ENCODE measurements at places on chromosomes 1 and 21.

DNA sequence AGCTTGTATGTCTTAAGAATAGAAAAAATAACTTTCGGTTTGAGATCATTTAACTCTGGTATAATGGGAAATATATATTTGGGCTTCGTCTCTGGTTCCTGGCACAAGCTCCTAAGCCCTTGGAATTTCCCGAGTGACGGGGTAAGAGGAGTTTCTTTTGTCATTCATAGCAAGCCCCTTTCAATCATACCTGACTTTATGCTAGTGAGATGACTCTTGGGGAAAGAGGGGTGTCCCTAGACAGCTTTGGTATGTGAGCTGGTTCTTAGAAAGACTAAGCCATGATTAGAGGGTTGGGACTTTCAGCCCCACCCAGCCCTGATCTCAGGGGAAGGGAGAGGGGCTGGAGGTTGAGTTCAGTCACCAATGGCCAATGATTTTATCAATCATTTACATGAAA is 13.9 kb upstream of the MTARC1 start:
- no peak for DNase-seq
- no peak overlapping the region for H3K4me3 ChIP-seq

DNA sequence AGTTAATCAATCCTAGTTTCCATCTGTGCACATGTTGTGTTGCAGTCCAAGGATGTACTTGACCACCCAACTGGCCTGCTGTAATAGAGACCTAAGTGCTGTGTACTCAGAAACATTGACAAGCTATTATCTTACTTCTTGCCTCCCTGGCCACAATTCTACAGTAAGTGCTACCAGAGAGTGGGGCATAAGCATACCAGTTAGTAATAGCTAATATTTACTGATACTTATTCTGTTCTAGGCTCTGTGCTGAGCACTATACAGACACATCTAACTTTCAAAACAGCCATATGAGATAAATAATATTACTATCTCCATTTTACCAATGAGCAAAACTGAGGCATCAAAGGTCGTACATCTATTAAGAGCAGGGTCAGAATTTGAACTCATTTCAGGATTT is 49.5 kb upstream of the NPL start:
- H3K4me3 ChIP-seq: no peak overlapping the region
- no peak for DNase-seq
- H3K27ac ChIP-seq: no peak overlapping the region
- H3K4me1 ChIP-seq: no peaks in the 10 kb centered on the region
- no peaks in the 10 kb centered on the region for H3K27me3 ChIP-seq
- no peaks in the 10 kb centered on the region for H3K36me3 ChIP-seq

- no peaks in the 10 kb centered on the region for H3K27me3 ChIP-seq
- no peaks in the 10 kb centered on the region for H3K36me3 ChIP-seq
- no peak overlapping the region for H3K4me3 ChIP-seq
- no peaks in the 10 kb centered on the region for H3K4me1 ChIP-seq
- DNase-seq: no peak
Observed at GRCh38 chr1:21378705-21379494, 61.0 kb upstream of the NBPF3 start.

DNA sequence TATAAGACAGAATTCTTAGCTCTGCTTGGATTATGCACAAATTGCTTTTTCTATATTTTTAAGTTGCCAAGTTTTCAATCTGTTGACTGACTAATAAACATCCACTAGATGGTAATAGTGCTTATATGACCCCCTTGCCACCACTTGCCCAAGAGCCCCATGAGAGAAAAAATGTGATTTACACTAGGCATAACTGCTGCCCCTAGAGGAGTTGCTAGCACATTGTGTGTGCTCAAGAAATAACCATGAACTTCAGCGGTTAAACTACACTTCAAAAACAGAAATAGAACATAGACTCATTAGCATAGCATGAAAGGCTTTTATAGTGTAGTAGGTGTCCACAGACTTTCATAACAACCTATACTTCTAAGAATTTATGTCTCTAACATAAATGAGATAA is 61.4 kb downstream of the BRINP3 start:
- no peak for DNase-seq
- no peaks in the 10 kb centered on the region for H3K36me3 ChIP-seq
- H3K4me1 ChIP-seq: no peaks in the 10 kb centered on the region
- no peak overlapping the region for H3K27ac ChIP-seq
- H3K27me3 ChIP-seq: no peaks in the 10 kb centered on the region
- no peak overlapping the region for H3K4me3 ChIP-seq

DNA sequence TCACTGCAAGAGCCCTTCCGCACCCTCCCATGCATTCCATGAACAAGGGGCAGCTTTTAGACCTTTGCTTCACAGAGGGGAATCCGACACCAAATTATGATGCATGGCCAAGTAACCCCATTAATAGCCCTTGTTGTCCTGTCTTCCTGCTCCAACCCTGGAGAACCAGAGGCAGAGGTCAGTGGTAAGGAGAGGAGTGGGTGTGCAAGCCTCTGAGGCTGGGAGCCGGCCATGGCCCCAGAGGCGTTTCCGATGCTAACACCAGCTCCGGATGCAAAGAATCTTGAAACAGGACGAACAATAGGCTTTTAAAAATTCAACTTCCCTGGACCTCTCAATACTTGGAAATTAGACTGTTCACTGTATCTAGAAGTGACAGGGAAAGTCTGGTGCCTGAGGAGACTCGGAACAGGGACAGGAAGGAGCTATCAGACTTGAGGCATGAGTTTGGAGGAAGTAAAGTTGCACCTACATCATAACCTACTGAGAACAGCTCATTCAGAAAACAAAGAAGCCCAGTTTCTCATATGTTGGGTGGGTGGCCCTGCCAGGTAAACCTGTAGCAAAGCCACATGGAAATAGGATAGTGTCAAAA is 101.2 kb upstream of the ERG start:
- no peak overlapping the region for H3K4me3 ChIP-seq
- no peaks in the 10 kb centered on the region for H3K4me1 ChIP-seq
- no peaks in the 10 kb centered on the region for H3K27me3 ChIP-seq

DNA sequence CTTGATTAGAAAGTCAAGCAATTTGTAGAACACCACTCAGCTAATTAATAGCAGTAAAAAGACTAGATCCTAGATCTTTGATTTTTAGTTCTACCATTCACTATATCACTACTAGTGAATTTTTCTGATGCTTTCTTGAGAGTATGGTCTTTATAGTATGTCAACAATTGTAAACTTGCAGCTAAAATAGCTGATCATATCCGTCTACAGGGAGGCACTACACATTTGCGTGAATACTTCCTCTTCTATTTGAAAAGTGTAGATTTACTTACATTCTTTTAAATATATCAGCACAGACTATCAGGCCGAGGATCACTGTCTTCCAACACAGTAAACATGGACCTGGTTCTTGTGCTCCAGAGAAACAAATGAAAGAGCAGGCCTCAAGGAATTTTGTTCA is 18.6 kb upstream of the PTPRC start:
- no peaks in the 10 kb centered on the region for H3K4me1 ChIP-seq
- H3K27me3 ChIP-seq: no peaks in the 10 kb centered on the region
- H3K36me3 ChIP-seq: no peaks in the 10 kb centered on the region
- peak overlapping the region; percentile 65 for H3K27ac ChIP-seq
- no peak overlapping the region for H3K4me3 ChIP-seq

DNA sequence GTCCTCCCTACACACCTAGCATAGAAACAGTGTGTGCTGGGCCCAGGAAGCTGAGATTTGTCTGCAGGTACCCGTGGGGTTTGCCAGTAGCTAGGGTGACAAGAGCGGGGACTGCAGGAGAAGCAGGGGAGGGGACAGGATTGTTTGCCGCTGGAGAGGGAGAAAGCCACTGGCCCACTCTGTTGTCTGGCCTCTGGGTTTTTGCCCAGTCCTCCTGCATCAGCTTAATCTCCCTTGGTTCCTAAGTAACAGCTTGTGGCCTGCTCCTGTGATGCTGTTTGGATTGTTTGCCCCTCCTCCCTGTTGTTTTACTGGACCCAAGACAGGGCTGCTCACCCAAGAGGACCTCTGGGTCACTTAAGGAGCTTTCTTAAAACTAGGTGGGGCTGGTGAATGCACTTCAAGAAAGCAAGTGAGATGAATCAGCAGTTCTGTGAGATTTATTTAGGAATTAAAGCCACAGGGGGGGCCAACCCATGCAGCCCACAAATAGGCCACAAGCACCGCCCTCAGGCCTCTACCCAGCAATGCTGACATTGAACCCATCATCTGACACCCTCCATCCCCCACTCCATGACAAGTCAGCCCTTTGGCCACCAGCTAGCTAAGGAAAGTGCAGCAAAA is 142.8 kb downstream of the ZZZ3 start:
- no peaks in the 10 kb centered on the region for H3K27me3 ChIP-seq
- H3K36me3 ChIP-seq: no peaks in the 10 kb centered on the region
- DNase-seq: no peak
- peaks cover 9% of the 10 kb centered on the region for H3K4me1 ChIP-seq
- H3K27ac ChIP-seq: no peak overlapping the region

DNA sequence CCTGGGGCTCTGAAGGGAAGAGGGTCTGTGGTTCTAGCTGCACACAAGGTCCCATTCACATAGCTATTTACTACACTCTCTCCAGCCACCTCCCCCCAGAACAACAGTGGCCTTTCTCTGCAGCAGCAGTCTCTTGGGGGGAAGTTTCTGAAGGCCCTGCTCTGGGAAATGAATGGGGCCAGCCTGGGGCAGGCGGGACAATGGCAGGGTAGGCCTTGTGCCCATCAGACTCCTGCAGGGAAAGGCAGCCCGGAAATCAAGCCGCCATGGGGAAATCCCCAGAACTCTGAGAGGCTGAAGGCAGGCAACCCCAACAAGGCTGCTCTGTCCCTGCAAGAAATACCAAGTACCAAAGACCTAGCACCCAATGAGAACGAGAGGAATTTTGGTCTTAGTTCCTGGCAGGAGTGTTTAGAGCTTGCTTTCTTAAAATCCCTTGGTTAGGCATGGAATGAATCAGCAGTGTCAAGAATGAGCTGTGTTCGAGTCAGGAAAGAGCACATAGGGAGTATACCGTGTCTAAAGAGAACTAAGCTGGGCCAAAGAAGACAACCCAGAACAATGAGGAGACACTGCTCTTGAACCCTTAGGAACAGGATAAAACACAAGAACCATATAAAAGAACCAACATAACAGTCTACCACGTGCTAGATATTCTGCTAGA is 11.3 kb downstream of the ARHGEF11 start:
- no peaks in the 10 kb centered on the region for H3K27me3 ChIP-seq
- H3K4me3 ChIP-seq: no peak overlapping the region
- DNase-seq: no peak
- H3K36me3 ChIP-seq: no peaks in the 10 kb centered on the region
- H3K27ac ChIP-seq: no peak overlapping the region

GRCh38 chr1:236495467-236496112 is 28.2 kb upstream of the LGALS8 start:
- H3K4me3 ChIP-seq: no peak overlapping the region
- H3K4me1 ChIP-seq: peaks cover 4% of the 10 kb centered on the region
- H3K27me3 ChIP-seq: no peaks in the 10 kb centered on the region
- no peak overlapping the region for H3K27ac ChIP-seq
- DNase-seq: no peak

- no peaks in the 10 kb centered on the region for H3K27me3 ChIP-seq
- H3K27ac ChIP-seq: no peak overlapping the region
- no peak for DNase-seq
- peaks cover 22% of the 10 kb centered on the region for H3K36me3 ChIP-seq
Observed at GRCh38 chr1:37861151-37861550, 1.8 kb upstream of the MTF1 start.

DNA sequence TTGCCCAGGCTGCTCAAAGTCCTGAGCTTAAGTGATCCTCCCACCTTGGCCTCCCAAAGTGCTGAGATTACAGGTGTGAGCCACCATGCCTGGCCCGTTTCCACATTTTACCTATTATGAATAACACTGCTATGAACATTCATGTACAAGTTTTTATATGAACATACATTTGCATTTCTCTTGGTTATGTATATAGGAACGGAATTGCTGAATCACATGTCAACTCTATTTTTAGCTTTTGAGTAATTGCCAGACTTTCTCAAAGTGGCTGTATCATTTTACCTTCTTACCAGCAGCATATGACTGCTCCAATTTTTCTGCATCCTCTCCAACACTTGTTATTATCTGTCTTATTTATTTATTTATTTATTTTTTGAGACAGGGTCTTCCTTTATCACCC is 2.7 kb downstream of the SPATA21 start:
- H3K27me3 ChIP-seq: no peaks in the 10 kb centered on the region
- no peak for DNase-seq

DNA sequence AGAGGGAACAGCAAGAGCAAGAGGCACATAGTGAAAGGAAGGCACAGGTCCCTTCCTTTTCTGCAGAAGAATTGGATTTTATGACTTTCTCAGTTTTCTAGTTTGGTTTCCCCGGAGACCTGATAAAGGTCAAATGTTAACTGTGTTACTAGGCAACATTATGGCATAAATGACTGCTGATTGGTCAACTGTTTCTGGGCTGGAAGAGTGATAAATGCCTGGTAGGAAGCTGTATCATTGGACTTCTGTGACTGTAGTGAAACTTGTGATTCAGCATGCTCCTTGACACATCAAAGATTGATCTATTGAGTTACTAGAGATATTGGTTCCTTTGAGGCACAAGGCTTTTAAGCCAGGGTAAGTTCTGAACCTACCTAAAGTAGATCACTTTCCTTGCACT is 55.7 kb downstream of the LRRC8C start:
- DNase-seq: no peak
- H3K27me3 ChIP-seq: no peaks in the 10 kb centered on the region
- no peak overlapping the region for H3K4me3 ChIP-seq
- H3K4me1 ChIP-seq: peaks cover 13% of the 10 kb centered on the region
- no peaks in the 10 kb centered on the region for H3K36me3 ChIP-seq

GRCh38 chr1:35364741-35365140 is 96.2 kb downstream of the ZMYM4 start:
- H3K4me1 ChIP-seq: peaks cover 5% of the 10 kb centered on the region
- H3K27ac ChIP-seq: no peak overlapping the region
- H3K36me3 ChIP-seq: peaks cover 8% of the 10 kb centered on the region
- no peak for DNase-seq
- H3K4me3 ChIP-seq: no peak overlapping the region

GRCh38 chr21:29849735-29850176 is 90.0 kb downstream of the GRIK1 start:
- no peaks in the 10 kb centered on the region for H3K4me1 ChIP-seq
- DNase-seq: peak; percentile 49
- H3K27me3 ChIP-seq: no peaks in the 10 kb centered on the region
- no peak overlapping the region for H3K4me3 ChIP-seq

DNA sequence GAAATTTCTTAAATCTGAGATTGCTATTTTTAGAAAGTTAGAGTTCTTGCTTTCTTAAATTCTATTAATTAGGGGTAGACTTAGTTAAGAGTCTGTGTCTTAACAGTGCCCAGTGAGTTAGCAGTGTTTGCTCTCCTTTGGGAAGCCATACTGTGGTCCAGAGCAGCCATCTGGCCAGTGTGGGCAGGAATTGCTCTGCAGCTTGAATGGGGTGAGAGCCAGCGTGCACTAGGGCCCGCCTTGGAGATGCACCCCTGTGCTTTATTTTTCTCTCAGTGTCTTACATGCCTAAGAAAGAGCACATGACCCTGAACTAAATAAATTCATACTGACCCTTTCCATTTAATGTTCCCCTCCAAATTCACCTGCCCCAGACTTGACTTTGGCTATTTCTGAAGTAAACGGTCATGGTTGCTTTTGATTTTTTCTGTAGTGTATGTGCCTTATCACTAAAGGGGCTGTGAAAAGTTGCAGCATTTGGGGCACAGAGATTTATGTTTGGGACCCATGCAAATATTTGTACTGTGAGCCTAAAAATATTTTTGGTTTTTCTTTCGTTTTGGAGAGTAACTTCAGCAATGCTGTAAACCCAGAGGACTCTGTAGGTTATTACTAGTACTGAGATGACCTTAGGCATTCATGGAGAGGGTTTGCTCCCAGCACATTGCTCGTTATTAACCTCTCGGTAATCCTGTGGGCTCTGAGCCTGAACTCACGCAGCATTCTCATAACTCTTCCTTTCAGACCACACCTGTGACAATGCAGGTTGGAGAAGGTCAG is 21.3 kb upstream of the KCNQ4 start:
- peaks cover 25% of the 10 kb centered on the region for H3K36me3 ChIP-seq
- H3K4me3 ChIP-seq: no peak overlapping the region
- no peak overlapping the region for H3K27ac ChIP-seq
- H3K4me1 ChIP-seq: no peaks in the 10 kb centered on the region
- DNase-seq: no peak

All from upper lobe of left lung (tissue), 6 donors.